ENCODE measurements at places on chromosomes 16 and 17.

DNA sequence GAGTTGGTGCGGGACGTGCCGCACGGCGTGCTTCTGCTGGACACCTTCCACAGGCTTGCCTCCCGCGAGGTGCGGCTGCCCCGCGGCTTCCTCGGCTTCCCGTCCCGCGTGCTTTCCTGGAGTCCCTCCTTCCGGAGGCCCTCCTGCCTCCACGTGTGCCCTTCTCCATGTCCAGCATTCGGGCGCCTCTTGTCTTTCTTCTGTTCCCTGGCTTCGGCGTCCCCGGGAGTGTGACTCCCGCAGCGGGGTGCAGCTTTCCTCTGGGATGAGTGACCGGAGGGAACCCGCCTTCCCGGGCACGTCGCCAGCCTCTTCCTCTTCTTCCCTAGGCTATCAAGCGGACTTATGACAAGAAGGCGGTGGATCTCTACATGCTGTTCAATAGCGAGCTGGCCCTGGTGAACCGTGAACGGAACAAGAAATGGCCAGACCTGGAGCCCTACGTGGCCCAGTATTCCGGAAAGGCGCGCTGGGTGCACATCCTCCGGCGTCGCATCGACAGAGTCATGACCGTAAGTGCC lies 23.0 kb downstream of the DNAH2 start:
- no peak for DNase-seq

DNA sequence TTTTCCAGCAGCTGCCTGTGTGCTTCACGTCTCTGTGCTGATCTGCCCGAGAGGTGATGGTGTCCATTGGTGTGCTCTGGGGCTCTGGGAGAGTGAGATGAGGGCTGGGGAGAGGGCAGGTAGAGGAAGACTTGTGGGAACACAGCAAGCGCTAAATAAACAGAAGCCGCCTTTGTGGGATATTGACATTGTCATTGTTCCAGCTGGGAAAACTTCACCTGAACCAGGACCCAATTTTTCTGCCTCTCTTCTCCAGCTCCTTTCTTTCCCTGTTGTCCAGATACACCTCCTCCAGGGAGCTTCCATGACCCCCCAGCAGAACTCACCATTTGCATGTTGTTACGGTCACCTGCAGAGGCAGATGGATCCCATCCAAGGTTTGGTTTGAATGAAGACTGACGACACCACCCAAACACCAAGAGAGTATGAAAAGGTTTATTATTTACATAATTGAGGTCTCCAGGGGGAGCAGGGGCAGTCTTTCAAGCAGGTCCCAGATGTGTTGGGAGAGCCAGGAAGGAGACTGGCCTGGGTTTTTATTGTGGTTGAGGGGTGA lies 3.6 kb upstream of the ITGA3 start:
- peak; percentile 60 for DNase-seq

- peak; percentile 24 for DNase-seq
Measured at GRCh38 chr17:49494986-49495841, at the start of gene NGFR. NGFR (plus strand) TSS chr17:49495293; CDS start chr17:49495418, 125 bp downstream.

DNA sequence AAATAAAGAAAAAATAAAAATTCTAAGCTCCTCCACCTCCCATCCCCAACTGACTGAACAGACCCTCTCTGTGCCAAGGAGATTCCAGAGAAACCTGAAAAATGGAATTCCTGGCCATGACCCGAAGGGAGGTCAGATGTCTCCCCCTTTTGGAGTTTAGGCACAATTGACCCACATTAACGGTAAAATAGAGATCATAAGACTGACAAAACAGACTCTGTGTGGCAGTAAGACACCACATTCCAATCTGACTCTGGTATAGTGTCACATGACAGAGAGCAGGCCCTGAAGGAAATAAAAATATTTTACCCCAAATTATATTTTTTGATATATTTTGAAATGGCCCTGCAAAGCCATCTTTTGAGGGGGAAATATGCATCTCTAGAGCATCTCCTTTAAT lies 115.1 kb upstream of the ZKSCAN2 start:
- no peak for DNase-seq

DNA sequence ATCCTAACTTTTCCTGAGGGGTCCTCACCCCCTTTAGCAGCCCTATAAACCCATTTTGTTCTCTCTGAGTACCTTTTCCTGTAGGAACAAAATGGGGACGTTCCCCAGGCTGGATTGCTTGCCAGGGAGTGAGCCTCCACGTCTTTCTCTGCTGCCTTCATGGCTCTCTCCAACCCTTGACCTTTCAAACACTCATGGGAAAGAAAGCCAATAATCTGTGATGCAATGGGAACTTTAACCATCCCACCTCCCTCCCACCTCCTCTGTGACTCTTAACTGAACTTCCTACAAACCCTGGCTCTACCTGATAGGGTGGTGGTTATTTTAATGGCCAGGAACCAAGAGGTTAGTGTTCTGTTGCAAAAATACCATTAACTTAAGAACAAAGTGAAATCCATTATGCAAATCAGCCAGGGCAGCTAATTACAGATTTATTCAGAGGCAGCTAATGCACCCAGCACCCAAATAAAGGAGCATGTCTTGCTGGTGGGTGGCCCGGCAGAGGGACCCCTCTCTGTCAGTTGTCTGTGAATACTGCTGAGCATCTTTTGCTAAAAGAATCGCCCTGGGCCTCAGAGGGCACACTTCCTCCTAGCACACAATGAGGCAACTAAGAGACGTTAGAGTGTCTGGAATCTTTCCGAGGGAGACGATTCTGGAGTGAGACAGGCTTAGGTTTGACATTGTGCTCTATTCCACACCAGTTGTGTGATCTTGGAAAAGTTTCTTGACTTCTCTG lies 3.0 kb downstream of the PIPOX start:
- no peak for DNase-seq
